ENCODE measurements at places on chromosomes 1 and 21.

DNA sequence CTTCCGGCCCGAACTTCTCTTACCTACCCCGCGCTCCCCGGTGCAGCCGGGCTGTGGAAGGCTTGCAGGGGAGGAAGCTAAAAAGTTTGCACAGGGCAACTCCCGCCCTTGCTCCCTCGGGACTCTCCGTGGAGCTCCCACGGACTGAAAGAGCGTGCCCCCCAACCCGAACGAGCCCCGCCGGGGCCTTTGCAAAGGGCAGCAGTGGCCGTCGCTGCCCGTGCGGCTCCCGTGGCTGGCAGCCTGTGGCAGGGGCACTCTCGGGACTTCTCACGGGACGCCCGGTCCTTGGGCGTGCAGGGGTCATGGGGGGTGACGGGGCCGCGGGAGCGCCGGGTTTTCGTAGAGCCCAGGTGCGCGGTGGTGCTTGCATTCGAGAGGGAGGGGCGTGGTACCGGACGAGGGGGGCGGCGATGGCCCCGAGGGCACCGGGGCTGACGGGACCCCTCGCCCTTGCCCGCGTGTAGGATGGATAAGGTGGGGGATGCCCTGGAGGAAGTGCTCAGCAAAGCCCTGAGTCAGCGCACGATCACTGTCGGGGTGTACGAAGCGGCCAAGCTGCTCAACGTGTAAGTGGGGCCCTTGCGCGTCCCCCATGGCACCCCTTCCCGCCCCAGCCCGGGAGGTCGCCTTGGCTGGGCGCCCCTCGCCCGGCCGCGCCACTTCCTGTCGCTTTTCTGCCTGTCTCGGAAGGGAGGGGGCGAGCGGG is 711 bp downstream of the GADD45A start:
- DNase-seq, result peak; percentile 41

GRCh38 chr1:184759112-184759511 is 4.5 kb upstream of the EDEM3 start:
- DNase-seq, result no peak

GRCh38 chr1:63134501-63135173 is 187.7 kb upstream of the FOXD3 start:
- no peak for DNase-seq

GRCh38 chr1:2471159-2471471 is 5.0 kb upstream of the PLCH2 start:
- DNase-seq, result no peak

- no peak for DNase-seq
These were observed 84.5 kb upstream of the ESRRG start for GRCh38 chr1:216807696-216808095.

DNA sequence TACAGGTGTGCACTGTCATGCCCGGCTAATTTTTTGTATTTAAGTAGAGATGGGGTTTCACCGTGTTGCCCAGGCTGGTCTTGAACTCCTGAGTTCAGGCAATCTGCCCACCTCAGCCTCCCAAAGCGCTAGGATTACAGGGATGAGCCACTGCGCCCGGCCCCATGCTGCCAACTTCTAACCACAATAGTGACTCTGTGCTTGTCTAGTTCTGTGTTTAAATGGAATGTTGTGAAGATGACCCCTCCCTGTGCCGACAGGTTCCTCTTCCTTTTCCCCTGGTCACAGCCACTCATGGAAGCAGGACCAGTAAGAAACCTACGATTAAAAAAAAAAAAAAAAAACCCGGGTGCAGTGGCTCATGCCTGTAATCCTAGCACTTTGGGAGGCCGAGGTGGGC is 4.7 kb downstream of the MAP1LC3C start:
- no peak for DNase-seq

GRCh38 chr1:109371341-109371739 is 26.4 kb downstream of the SORT1 start:
- no peak for DNase-seq

DNA sequence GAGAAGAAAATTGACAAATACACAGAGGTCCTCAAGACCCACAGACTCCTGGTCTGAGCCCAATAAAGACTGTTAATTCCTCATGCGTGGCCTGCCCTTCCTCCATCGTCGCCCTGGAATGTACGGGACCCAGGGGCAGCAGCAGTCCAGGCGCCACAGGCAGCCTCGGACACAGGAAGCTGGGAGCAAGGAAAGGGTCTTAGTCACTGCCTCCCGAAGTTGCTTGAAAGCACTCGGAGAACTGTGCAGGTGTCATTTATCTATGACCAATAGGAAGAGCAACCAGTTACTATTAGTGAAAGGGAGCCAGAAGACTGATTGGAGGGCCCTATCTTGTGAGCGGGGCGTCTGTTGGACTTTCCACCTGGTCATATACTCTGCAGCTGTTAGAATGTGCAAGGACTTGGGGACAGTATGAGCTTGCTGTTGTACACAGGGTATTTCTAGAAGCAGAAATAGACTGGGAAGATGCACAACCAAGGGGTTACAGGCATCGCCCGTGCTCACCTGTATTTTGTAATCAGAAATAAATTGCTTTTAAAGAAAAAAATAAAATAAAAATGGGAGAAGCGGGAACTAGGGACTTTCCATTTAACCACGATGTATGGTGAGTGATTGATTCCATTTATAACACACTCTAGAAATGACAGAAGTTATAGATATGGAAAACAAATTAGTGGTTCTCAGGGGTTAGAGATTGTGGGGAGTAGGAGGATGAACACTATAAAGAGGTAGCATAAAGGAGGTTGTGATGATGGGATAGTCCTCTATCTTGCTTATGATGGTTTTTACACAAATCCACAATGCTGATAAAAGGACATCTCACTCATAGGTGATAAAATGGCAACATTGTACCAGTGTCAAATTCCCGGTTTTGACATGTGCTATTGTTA is 244.7 kb downstream of the MRPL39 start:
- no peak for DNase-seq

- DNase-seq, result no peak
These were observed 48.7 kb upstream of the PRDM2 start for GRCh38 chr1:13651279-13651678.

- no peak for DNase-seq
These were observed 43.4 kb downstream of the NMNAT2 start for GRCh38 chr1:183374825-183375224.
